ENCODE measurements at places on chromosomes 4 and X.

GRCh38 chr4:7831858-7832730, 107.6 kb downstream of the AFAP1 start:
- DNase-seq = no peak

DNA sequence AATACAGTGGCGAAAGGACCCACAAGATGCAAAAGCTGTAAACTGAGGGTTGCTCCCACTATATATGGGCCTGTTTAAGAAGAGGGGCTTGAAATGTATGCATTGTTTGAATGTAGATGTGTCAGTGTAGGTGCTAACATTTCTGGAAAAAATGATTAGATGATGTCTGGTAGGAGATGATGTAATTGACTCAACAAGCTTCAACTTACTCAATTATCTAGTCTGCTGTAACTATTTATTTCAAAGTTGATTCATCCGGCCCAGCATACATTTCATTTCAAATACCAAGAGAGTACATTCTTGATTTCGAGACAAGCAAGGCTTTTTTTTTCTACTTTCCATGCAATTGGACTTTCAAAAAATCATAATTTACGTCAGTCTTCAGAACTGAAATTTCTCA, 9.3 kb upstream of the ENAM start:
- no peak for DNase-seq

- DNase-seq = no peak
Observed at GRCh38 chrX:110133735-110134370, 130.9 kb downstream of the TMEM164 start.

DNA sequence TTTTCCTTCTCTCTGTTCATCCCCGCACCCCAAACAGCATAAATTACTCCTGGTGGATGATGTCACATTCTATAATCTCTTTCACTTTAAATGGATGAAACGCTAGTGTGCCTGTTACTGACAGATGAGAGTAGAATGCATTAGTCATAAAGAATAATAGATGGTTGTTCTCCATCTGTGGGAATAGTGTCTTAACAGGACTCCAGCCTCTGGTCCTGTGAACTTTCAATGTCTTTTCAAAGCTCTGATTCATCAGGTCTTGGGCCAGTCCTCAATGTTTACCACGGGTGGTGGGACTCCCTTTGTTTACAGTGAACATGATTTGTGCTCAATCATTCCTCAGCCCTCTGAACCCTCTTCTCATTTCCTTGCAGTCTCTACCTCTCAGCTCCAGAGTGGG, 182.6 kb downstream of the GABRB1 start:
- DNase-seq = no peak

- DNase-seq = peak; percentile 87
Observed at GRCh38 chr4:6716018-6716911, at the start of gene BLOC1S4. TSS of gene BLOC1S4 (plus strand) at chr4:6716174. CDS start at chr4:6716210, 36 bp downstream.

- peak; percentile 3 for DNase-seq
Observed at GRCh38 chrX:131985526-131986049, 37.5 kb upstream of the STK26 start.

- no peak for DNase-seq
Observed at GRCh38 chr4:70518716-70519115, 347 bp downstream of the AMTN start.
